Body of pancreas (tissue), 4 donors: ENCODE measurements at places on chromosomes 1 and 21. TPM values are rescaled to one million over a fixed set of nuclear protein-coding genes. Genes with fewer than 3 reads are reported as not detected.

GRCh38 chr1:9764550-9764949, 59.2 kb downstream of the CLSTN1 start:
- DNase-seq = no peak

Gene CYP4X1
- total RNA-seq = 1.8 TPM

Gene ICOSLG
- 2.0 TPM for total RNA-seq

DNA sequence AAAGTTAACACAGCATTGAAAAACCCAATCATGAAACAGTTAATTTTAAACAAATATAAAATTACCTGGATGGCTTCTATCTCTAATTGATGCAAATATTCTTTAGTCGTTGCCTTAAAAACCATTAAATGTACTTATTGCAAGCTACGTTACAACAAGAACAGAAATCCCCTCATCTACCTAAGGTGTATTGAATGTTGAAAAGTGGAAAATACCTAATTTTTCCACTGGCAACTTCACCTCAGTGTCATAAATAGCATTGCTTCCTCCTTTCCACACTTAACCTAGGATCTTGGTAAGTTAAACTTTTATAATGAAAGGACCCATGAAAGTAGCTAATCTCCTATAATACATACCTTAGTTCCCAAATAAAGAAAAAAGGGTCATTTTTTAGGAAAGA, 5.4 kb downstream of the GADD45A start:
- no peak for DNase-seq

- no peak for DNase-seq
Observed at GRCh38 chr21:25756190-25756932, 21.6 kb downstream of the GABPA start.

Gene ETV3L
- not detected for total RNA-seq

DNA sequence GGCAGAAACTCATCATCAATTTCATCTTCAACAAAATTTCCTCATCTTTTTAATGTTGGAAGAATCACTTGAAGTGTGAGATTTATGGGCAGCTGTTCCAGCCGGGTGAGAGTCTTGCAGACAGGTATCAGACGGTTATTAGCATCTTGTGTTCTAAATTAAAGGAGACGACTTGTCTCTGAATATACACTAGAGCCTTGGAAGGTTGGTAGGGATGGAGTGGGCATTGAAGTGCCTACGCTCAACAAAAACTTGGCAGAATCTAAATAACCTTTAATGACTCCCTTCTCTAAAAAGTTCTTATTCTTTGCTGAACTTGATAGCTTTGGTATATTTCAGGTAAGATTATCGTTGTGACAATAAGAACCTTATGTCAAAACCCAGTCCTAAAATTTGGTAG, 111.5 kb upstream of the MAGI3 start:
- no peak for DNase-seq

- peak; percentile 64 for DNase-seq
Observed at GRCh38 chr1:68116643-68117235, 66.3 kb upstream of the DIRAS3 start.

DNA sequence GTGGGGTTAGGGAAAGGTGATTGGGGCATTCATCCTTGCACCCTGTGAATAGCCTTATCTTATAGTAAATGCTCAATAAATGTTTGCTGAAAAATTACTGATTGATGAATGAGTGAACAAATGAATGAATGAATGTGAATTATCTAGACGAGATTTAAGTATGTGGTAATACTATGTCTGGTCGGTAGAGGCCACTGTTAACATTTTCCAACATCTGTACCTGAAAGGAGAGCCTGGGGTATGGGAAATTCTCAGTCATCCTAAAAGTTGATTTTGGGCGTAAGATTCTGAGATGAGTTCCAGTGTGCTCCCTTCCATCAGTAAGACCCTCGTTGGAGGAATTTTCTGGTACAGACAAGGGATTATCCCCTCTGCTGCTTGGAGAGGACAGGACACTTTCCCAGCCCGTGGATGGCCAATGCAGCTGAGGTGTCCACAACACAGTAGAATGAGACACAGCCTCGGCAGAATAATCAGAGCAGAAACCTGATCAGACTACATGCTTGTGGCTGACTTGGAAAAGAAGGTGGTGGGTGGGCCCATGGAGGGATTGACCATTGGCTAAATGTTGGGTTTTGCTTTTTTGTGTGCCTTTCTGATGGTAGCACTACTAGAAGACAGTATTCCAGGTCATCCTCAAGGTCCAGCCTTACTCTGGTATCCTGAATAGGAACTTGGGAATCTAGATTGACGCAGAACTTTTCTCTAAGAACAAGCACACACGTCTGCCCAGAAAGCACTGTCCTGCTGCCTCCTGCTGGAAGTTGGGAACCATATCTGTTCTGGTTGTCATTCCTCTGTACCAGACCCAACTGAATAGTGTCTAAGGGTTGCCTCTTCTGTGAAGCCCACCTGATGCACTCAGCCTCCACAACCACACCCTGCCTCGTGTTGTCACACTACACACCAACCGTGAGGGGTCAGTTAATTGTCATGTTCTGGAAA, 262.0 kb downstream of the TNR start:
- DNase-seq = no peak

- peak; percentile 49 for DNase-seq
Observed at GRCh38 chr1:26126321-26127084, 14.9 kb downstream of the PDIK1L start.

DNA sequence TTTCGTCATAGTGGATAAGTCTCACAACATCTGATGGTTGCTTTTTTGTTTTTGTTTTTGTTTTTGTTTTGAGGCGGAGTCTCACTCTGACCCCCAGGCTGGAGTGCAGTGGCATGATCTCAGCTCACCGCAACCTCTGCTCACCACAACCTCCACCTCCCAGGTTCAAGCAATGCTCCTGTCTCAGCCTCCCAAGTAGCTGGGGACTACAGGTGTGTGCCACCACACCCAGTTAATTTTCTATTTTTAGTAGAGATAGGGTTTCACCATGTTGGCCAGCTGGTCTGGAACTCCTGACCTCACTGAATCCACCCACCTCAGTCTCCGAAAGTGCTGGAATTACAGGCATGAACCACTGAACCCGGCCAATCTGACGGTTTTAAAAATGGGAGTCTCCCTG, 109.2 kb downstream of the RERE start:
- no peak for DNase-seq

DNA sequence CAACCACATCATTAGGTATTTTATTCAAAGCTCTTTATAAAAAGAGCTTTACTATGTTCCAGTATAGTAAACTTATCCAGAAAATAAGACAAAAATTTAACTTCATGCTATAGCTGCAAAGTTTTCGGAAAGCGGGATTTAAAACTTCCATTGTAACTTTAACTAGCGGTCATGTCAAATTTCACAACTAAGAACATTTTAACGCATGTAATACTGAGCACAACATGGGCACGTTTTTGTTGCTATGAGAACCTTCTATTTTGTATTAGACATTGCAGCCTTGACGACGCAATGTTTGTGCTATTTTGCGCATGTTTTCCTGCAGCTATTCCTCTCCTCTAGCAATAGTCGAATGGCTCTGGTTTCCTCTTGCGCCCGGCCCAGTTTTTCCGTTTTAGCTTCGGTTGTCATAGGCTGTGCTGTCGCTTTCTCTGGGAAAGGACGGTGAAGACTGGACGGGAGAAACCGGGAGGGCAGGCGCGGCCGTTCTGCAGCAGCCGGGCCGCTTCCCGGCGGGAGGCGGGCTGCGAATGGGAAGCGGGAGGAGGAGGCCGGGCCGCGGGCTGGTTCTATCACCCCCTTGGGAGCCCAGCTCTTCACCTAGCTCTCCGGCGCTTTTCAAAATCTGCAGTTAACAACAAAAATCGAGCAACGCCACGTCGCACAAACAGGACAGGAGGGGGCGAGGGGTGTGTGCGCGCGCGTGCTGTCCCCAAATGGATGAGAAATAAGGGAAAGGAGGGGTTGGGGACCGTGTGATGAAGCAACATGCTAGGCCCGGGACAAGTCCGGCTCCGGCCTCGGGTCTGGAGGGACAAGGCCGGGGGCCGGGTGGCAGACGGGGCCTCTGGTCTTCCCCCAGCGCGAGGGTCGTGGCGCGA, 105.3 kb upstream of the HNRNPU start:
- DNase-seq = peak; percentile 79

DNA sequence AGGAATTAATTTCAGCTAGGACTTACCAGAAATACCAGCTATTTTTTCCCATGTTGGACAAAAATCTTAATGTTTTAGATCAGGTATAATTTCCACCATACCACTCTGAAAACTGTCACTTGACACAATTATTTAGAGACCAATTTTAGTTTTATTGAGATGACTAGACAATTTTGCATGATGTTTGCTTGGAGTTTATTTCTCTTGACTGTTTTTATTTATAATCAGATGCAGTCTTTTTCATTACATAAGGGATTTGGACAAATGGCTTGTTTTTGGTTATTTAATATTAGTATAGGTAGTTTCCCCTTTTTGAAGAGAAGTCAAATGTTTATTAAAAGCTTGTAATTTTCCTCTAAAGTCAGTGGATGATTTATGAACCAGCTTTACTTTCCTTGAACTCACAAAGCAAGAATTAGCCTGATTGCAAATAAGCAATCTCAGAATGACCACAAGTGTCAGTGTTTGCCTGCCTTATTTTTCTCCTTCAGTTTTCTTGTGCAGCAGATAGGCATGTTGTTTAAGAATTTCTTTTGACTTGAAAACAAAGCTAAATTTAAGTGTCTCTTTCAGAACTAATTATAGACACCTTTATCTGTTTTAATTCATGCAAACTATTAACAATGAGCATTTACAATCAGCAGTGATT, 3.8 kb upstream of the B3GALT2 start:
- DNase-seq = no peak

- DNase-seq = no peak
Observed at GRCh38 chr1:198671136-198671535, 32.3 kb downstream of the PTPRC start.

DNA sequence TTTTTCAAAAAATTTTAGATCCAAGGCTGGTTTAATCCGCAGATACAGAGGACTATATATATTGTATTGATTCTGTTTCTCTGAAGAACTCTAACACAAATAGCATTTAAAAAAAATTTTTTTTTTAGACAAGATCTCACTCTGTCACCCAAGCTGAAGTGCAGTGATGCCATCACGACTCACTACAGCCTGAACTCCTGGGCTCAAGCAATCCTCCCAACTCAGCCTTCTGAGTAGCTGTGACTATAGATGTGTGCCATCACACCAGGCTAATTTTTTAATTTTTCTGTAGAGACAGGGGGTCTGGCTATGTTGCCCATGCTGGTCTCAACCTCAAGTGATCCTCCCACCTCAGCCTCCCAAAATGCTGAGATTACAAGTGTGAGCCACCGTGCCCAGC, 3.0 kb downstream of the ANKRD45 start:
- DNase-seq = no peak

DNA sequence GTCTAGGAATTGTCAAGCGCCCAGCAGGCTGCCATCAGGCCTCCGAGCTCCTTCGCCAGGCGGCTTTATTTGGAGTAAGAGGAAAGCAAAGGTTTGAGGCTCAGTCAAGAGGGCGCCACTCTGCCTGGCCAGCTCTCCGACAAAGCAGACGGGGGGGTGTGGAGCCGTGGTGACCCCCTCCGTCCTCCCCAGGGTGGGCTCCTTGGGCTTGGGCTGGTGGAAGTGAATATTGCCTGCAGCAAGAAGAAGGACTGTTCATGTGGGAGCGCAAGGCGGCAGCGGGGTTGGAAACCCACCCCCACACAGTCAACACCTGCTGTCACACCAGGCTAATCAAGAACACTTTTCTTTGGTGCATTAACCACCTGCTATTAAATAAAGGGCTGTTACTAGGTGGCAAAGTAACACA, 14.6 kb downstream of the EPHX1 start:
- peak; percentile 46 for DNase-seq

Gene CACNA1S
- total RNA-seq = under 0.01 TPM

Gene PTPN7
- 3.6 TPM for total RNA-seq

DNA sequence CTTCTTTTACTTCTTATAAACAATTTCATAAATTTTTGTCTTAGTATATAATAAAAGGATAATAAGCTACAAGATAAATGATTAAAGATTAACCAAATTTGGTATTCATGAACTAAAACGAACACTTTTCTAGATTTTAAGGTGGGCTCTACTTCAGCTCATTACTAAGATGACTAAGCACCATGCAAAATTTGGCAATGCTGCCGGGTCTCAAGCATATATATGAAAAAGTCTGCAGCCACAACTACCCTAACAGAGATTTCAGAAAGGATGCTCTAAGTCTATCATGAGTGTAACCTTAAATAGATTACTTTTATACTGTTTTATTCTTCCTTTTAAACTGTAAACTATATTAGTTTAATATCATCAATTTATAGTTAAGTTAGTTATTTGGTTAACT, 47.8 kb downstream of the BRWD1 start:
- no peak for DNase-seq

- no peak for DNase-seq
Observed at GRCh38 chr1:43867976-43868740, 65.4 kb upstream of the ARTN start.

GRCh38 chr1:6827630-6828165, 42.4 kb downstream of the CAMTA1 start:
- DNase-seq = no peak

DNA sequence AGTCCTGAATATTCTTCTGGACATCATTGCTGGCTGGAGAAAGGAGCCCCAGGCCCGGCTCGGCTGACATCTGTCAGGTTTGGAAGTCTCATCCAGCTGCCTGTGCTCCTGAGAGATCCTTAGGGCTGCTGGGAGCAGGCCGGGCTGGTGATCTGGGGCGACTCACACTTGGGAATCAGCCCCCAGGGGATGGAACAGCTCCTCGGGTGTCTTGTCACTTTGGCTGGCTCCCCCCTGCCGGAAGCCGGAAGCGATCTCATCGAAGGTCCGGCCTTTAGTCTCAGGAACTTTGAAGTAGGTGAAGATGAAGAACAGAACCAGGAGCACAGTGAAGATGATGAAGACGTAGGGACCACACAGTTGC, 31.8 kb downstream of the SLC2A1 start:
- no peak for DNase-seq

DNA sequence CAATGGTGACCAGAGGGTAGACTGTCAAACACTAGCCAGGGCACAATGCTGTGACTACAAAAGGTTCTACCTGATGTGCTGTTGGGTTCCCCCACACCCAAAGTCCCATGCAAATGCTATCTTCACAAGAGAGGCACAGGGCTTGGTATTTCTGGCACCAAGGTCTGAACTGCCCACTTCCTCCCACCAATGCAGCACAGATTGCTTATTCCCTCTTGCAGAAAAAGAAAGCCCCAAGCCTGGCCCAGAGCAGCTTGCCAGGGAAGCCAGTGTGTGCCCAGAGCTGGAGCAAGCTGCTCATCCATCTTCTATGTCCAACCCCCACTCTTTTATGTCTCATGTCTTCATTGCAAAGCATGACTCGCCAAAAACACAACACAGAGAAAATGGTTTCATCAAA, 149.4 kb upstream of the CAMK1G start:
- DNase-seq = no peak

DNA sequence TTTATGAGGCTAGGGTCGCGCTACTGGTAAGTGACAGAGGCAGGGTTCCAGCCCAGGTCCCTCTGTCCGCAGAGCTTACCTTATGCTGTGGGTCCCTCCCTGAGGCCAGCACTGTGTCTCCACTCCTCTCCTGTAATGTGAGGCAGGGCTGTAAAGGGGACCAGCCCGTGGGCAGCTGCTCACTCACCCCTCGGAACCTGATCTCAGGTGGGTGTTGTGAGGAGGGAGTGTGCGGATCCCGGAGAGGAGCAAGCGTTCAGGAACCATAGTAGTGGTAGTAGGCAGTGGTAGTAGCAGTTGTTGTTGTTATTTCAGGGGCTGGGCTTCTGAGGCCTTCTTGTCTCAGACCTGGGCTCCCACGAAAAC, 1.7 kb downstream of the ZC3H12A start:
- DNase-seq = no peak
